Renal cortical epithelial cell (primary cell): ENCODE measurements at places on chromosomes 2 and 18. TPM values are rescaled to one million over a fixed set of nuclear protein-coding genes. Genes with fewer than 3 reads are reported as not detected.

Gene SLC23A3
- total RNA-seq: 1.0 and 1.6 TPM in 2 replicates

Gene RAX
- total RNA-seq: not detected in 2 replicates

- DNase-seq: no peak
Observed at GRCh38 chr2:58163913-58164312, 77.2 kb downstream of the FANCL start.

DNA sequence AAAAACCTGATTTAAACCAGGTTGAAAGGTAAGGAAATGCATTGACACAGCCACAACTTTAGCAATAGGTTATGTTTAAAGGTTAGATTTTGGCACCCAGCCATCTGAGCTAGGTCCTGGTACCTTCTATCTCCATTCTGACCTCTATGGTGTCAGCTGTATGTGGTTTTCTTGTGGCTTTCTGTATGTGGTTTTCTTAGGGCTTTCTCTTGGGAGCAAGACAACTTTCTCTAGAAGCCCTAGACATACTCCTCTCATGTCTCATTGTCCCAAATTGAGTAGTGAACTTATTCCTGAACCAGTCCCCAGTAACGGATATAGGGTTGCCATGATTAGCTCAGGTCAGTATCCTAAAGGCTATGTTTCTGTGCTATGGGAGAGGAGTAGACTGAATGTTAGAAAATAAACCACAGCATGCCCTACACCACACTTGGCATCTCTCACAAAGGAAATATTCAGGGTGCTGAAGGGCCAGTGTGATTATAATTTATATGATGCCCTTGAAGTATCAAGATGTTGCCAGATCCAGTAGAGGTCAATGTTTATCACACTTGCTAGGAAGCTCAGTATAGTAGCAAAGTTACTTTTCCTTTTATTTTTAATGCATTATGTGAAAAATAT is 176.1 kb downstream of the CAPN13 start:
- DNase-seq: peak; percentile 67
